ENCODE measurements at places on chromosomes 1 and 21.

GRCh38 chr21:27257908-27258556 is 291.1 kb upstream of the ADAMTS5 start:
- no peak for DNase-seq

DNA sequence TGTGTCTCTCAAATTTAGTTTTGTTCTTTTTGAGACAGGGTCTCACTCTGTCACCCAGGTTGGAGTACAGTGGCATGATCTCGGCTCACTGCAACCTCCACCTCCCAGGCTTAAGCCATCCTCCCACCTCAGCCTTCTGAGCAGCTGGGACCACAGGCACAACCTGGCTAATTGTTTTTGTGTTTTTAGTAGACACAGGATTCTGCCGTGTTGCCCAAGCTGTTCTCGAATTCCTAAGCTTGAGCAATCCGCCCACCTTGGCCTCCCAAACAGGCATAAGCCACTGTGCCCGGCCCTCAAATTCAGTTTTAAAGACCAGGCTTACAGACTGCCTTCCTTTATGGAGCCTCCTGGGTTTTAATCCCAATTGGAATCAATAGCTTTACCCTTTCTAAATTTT is 83.7 kb upstream of the SELENON start:
- DNase-seq, result no peak

DNA sequence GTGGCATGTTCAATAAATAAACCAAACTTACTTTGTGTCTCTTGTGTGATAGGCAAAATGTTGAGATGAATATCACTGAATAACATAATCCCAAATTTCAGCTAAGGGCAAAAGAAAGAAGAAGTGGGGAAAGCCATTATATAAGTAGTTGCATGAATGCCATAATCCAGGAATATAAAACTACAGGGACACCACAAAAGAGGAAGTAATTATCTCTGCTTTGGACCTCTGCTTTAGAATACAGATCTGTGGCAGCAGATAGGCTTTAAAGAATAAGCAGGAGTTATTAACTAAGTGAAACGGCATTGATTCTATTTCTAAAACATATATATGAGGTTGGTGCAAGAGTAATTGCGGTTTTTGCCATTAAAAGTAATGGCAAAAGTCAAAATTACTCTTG is 288.5 kb upstream of the SNX7 start:
- DNase-seq, result no peak

- no peak for DNase-seq
Observed at GRCh38 chr1:212157252-212157651, 121.7 kb downstream of the DTL start.

DNA sequence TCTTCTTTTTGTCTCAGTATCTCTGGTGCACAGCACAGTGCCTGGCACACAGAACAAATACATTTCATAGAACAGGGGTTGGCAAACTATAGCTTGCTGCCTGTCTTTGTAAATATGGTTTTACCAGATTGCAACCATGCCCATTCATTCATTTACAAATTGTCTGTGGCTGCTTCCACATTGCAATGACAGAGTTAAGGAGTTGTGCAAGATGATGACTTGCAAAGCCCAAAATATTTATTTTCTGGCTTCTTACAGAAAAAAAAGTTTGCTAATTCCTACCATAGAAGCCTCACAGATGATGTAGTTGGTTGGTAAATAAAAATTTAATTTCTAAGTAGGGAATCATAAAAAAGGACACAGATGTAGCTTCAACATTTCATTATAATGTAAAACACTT is 11.2 kb upstream of the HMGB4 start:
- DNase-seq, result no peak
